Astrocyte of the hippocampus (primary cell): ENCODE measurements at places on chromosomes 4 and X.

GRCh38 chrX:131779741-131780140 is 235.9 kb downstream of the OR13H1 start:
- DNase-seq = no peak

DNA sequence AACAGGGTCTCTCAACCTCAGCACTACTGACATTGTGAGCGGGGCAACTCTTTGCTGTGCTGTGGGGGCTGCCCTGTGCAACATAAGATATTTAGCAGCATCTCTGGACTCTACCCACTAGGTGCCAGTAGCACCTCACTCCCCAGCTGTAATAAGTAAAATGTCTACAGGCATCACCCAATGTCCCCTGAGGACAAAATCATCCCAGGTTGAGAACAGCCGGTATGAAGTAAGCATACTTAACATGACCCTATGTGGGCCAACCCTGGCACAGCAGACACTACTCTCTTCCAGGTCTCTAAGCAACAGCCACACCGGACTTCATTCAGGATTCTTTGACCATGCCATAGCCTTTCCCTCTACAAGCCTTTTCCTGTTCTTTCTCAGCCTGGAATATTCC is 10.5 kb upstream of the MGST2 start:
- peak; percentile 67 for DNase-seq

DNA sequence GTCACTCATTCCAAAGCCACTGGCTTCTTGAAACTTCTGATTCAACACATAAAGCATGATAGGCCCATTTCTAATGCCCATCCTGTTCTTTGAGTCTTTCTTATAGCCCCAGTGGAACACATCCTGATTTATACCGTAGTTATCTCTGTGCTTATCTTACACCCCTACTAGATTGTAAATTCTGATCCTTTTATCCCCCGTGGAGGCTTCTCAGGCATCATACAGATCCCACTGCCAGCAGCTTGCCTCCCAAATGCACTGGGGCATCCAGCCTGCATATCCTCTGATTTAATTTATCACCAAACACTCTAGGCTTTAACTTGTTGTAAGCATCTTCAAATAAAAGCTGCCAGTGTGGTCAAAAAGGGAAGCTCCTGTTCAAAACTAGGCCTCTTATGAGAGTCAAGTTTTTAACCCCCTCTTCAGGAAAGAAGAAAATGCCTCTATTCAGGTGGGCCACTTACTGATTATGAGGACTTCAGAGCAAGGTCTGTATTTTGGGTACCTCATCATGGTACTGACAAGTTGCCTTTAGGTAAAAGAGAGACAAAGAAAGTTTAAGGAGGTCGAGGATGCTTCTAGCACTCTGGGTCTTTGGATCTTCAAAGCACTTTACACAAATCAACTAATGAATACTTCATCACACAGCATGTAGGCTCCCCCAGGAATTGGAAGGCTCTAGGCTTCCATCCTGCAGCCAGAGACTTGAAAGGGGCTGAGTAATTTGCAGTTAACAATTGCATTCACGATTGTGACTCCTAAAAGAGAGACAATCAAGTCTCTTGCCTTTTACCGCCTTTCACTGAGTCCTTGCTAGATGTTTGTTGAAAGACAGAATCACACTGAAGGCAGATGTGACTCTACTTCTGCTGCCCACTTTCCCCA is 95.8 kb upstream of the LDB2 start:
- DNase-seq = no peak

- no peak for DNase-seq
These were observed 18.8 kb upstream of the RPS6KA3 start for GRCh38 chrX:20285511-20285910.

DNA sequence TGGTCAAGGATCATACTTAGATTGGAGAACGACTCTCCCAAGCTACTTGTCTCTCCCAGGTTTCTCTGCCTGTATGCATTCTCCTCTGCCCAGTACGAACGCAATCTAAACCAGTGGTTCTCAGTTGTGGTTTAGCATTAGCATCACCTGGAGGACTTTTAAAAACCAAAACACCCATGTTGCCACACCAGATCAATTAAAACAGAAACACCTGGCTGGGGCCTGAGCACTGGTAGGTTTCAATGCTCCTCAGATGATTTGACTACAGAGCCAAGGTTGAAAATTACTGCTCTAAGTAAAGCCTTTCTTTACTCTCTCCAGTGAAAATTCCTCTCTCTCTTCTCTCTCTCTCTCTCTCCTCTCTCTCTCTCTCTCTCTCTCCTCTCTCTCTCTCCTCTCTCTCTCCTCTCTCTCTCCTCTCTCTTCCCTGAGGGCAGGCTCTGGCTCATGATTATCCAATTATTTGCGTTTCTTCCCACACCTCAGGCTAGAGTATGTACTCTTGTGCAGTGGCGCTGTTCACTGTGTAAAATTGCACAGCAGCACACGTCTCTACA is 153.7 kb upstream of the FGF13 start:
- DNase-seq = no peak

- DNase-seq = no peak
These were observed 30.0 kb upstream of the APELA start for GRCh38 chr4:164847016-164847415.

DNA sequence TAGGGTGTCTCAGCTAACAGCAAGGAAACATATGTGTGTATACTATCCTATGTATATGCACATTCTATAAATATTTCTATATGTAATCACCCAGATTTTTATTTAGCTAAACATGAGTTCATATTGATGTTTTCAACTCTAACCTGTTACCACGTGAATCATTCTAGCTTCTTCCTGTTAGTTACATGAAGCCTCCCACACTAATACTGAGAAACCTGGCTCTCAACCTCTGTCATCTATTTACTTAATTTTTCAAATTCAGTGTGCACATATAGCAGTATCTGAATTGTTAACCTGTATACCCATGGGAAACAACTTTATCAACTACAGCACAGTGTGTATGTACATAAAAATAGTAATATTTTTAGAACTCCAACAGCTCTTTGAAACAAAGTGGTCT is 57.3 kb downstream of the KLF8 start:
- no peak for DNase-seq

DNA sequence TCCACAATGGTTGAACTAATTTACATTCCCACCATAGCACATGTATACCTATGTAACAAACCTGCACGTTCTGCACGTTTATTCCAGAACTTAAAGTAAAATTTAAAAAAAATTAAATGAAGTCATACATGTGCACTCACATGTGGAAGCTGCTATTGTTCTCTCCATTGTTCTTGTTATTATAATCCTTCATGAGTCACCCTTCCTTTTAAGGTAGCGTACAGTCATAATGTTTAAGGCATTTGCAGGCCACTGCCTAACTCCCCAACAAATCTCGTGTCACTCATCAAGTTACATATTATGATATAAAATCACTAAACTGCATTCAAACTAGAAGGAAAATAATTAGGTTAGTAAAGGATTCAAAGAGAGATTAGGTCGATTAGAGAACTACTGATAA is 63.6 kb downstream of the SLC7A11 start:
- peak; percentile 19 for DNase-seq
